Central memory CD8-positive, alpha-beta T cell (primary cell): ENCODE measurements at places on chromosomes 1 and 21.

DNA sequence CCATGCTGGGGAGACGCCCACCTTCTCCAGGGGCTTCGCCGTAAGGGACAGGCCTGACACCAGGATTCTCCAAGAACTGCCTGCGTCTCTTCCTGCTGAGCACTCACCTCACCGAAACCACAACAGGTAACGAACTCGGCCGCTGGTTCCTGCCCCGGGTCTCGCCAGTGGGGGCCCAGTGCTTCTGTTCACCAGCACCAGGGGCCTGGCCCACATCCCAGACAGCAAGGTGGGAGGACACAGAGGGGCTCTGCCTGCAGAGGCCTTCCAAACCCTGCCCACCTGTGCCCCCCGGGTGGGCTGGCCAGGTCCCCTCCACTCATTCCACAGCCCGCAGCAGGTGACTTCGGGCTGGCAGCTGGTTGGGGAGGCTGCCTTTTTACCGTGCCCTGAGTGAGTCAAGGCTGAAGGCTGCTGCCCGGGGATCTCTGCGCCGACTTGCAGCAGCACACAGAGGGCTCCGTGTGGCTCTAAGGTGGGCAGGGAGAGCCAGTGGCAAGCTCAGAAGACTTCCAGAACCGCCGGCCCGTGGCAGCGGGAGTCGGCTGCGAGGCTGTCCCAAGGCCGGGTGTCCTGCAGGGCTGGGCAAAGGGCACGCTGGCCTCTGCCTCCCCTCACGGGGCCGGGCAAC lies 14.7 kb upstream of the COL18A1 start:
- DNase-seq = no peak

DNA sequence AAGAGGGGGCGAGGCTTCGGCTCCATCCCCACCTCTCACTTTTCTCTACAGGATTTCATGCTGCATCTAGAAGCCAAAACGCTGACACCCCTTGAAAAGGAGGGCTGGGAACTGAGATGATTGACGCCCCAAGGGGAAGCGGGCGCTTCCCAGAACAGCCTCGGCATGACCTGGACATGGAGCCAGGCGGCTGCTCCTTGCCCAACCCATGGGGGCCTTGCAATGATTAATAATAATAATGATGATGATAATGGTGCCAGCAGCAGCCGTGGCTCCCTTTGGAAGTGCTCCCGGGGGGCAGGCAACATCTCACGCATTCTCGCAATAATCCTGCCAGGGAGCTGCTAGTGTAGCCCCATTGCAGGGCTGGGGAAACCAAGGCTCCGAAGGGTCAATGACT lies 78.2 kb downstream of the RAP1GAP start:
- no peak for DNase-seq

- DNase-seq = no peak
Measured at GRCh38 chr1:6396998-6397397, 3.4 kb upstream of the ACOT7 start.

- DNase-seq = no peak
Measured at GRCh38 chr1:211484755-211485479, 7.0 kb downstream of the RD3 start.

GRCh38 chr1:103353391-103353790 lies 172.1 kb upstream of the RNPC3 start:
- no peak for DNase-seq

DNA sequence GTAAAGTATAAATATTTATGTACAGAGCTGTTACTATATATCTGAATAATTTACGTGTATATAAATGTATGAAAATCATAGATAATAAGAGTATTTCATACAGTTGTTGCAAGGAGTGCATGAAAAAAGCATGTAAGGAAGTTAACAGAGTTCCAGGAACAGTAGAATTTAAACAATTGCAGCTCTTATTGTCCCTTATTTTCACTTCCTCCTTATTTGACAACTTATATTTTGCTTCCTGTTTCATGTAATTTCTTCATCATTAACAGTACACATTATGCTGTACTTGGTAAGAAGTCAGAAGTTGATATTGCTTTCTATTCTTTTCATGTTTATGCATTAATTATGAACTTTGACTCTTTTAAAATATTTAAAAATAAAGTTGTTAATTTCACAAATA lies 681.5 kb downstream of the LRRIQ3 start:
- DNase-seq = no peak

GRCh38 chr1:193677874-193678273 lies 491.5 kb upstream of the B3GALT2 start:
- no peak for DNase-seq

DNA sequence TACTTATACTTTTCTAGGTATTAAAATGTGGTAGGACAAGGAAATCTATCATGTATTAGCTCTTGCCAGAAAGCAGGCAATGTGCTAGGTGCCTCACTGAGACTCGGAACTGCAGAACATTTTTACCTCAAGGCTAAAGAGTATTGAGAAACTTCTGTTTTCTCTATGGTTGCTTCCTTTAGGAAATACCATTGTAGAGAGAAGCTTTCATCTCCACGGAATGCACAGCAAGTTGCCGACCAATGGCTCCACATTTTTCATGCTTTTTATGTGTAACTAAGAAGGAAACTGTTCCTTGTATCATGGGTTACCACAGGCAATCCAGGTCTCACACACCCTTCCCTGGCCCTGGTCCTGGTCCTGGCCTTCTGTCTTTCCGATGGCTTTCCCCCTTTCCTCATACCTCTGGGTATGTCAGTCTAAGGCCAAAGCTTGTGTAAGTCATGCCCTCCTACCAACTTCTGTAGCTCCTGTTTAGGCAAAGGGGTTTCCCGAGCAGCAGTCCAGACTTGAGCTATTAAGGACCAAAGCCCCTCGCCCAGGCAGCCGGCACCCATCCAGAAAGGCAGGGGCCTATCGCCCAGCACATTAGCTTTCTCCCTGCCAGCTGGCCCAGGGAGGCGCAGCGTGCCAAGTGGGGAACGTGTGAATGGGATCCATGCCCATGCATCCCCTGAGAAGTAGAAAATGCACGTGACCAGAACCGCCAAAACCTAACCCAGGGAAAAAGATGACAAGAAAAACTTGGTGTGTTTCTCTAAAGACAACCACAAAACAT lies 225.0 kb downstream of the PBX1 start:
- DNase-seq = no peak

GRCh38 chr1:2544875-2545640 lies 11.1 kb upstream of the TNFRSF14 start:
- no peak for DNase-seq

DNA sequence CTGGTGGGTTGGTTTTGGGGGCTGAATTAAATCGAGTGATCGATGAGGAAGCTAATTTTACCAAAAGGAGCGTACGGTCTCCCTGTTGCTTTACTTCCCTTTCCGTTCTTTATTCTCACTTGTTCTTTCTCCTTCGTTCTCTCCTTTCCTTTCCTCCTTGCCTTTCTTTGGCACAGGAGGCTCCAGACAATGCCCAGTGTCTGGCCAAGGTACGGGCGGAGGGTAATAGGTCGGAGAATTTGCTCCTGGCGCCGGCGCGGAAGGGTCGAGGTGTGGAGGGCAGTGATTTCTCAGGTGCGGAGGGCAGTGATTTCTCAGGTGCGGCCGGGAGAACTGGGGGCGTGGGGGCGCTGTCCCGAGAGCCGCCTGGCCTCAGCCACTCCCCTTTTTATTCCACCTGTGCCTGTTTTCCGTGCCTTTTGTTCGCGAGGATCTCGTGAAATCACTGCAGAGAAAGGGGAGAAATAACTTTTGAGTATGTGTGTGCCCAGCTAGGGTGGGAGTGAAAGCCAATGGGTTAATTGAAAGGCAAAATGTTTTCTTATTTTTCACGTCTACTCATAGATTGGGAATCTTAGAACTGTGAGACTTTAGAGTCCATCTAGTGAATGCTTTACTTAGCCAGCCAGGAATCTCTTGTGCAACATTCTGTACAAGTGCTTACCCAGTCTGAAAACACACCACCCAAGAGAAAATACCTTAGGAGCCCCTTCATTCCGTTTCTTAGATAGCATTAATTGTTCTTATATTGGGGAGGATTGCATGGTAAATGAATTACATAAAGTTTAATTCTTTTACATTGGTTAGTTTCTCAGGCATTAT lies 1.3 kb downstream of the FNBP1L start:
- DNase-seq = no peak

DNA sequence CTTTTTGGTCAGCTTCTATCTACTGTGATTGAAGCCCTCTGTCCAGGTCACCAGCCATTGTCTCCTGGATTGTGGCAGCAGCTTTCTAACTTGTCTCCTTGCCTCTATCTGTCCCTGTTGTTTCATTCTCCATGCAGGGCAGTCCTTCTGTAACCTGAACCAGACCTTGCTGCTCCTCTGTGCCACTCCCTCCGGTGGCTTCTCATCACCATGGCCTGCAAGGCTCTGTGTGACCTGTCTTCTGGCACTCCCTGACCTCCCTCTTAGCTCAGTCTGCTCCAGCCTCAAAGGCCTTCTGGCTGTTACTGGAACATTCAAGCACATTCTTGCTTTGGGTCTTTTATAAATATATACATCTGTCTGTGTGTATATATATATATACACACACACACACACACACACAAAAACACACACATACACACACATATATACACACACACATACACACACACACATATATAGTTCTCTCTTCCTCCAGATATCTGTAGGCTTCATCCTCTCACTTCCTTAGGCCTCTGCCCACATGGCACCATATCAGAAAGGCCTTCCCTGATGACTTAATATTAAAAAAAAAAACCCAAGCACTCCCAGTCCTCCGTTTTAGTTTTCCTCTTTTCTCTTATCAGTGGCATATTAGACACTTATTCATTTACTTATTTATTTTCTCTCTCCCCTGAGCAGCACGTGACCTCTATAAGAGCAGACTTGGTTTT lies 21.2 kb upstream of the JUN start:
- DNase-seq = no peak

DNA sequence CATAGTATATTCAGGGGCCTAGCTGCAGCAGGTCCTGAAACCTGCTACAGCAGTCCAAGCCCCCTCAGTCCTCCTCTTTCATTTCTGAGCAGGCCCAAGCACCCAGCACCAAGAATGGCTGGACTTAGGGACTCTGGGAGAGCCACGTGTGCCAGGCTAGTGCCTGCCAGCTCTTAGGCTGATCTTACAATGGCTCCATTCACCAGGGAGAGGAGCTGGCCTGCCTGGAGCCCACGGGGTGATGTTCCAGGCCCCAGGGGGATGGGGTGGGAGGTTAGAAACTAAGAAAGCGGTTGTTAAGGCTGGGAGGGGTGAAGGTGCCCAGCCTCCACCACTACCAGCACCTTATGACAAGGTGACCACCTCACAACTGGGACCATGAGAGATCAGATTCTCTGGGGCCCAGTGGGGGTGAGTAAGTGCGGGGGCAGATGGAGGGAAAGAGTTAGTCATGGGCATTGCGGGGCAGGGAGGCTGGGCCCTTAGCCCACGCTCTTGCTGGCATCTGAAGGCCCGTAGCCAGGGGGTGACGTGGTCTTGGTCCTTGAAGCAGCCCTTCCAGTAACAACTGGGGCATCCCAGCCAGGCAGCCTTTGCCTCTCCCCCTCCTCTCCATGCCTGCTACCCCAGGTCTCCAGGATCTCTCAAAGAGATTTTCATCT lies 30.3 kb upstream of the CLIC4 start:
- DNase-seq = no peak

DNA sequence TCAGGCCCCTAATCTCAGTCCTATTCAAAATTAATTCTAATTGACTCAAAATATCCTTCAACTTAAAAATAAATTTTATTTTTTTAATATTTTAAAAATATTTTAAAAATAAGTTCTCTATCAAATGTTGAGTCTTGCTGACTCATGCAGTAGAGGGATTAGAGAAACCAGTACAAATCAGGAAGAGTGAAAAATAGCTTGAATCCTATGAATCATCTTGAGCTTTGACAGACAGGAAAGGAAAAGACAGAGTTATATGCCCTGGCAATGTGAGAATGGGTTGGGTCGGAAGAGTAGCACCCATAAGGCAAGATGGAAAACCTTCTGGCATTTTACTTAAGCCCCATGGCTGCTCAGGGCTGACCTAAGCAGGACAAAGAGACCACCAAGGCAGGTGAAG lies 346.6 kb upstream of the RUNX1 start:
- no peak for DNase-seq

GRCh38 chr1:21607549-21608529 lies 61.3 kb downstream of the RAP1GAP start:
- no peak for DNase-seq

DNA sequence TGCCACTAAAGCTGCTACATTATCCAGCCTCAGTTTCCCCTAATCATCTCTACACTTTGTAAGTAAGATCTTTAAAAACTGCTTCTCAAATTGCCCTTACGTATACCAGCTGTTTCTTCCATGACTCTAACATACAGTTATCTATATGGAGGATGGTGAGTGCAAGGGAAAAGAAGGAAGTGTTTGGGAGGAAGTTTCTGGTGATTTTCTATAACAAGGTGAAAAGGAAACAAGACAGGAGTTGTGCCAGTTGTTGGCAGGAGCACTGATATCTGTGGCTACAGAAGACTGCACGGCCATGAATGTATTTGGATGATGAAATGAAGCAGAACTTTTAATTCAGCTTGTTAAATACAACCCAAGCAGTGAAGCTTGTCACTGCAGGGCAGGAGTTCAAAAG lies 32.3 kb upstream of the NHLH2 start:
- DNase-seq = no peak

- DNase-seq = no peak
Measured at GRCh38 chr1:232463225-232463624, 166.7 kb downstream of the SIPA1L2 start.

- DNase-seq = no peak
Measured at GRCh38 chr1:29502225-29502910, 266.0 kb downstream of the PTPRU start.

- DNase-seq = no peak
Measured at GRCh38 chr1:164611754-164612642, 53.0 kb downstream of the PBX1 start.

GRCh38 chr1:93076268-93076667 lies 2.8 kb upstream of the MTF2 start:
- DNase-seq = no peak
